ENCODE measurements at places on chromosomes 16 and 17. TPM values are rescaled to one million over a fixed set of nuclear protein-coding genes. Genes with fewer than 3 reads are reported as not detected.

Gene SKAP1
- 123 TPM for total RNA-seq

Gene ITFG1
- 26.7 TPM for total RNA-seq

Gene MMP25
- total RNA-seq: 18.1 TPM

Gene HSF4
- 58.1 TPM for total RNA-seq

- H3K27ac ChIP-seq: no peak overlapping the region
- DNase-seq: no peak
- no peaks in the 10 kb centered on the region for H3K4me1 ChIP-seq
- no peaks in the 10 kb centered on the region for H3K36me3 ChIP-seq
Observed at GRCh38 chr16:47990676-47991075, 165.1 kb downstream of the ABCC12 start.

DNA sequence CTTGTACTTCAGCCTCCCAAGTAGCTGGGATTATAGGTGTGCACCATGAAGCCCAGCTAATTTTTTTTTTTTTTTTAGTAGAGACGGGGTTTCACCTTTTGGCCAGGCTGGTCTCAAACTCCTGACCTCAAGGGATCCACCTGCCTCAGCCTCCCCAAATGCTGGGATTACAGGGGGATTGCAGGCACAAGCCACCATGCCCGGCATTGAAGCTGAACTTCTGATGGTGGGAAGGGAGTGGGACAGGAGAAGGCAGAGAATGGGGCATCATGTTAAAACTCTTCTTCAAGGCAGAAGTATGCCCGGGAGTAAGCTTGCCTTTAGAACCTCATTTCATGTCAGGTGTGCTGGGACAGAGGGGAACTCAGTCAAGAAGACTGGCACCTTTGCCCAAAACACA, 48.6 kb upstream of the ZFHX3 start:
- peaks cover 5% of the 10 kb centered on the region for H3K4me1 ChIP-seq
- no peaks in the 10 kb centered on the region for H3K27me3 ChIP-seq
- no peaks in the 10 kb centered on the region for H3K36me3 ChIP-seq

- peaks cover 12% of the 10 kb centered on the region for H3K4me1 ChIP-seq
- peaks cover 30% of the 10 kb centered on the region for H3K27me3 ChIP-seq
- DNase-seq: no peak
- no peak overlapping the region for H3K4me3 ChIP-seq
Observed at GRCh38 chr17:34201225-34201624, 53.9 kb upstream of the CCL2 start.

GRCh38 chr17:36623281-36623680, 21.9 kb downstream of the MRM1 start:
- H3K4me3 ChIP-seq: no peak overlapping the region
- DNase-seq: no peak
- no peaks in the 10 kb centered on the region for H3K36me3 ChIP-seq
- no peaks in the 10 kb centered on the region for H3K27me3 ChIP-seq
- no peak overlapping the region for H3K27ac ChIP-seq

GRCh38 chr16:81088836-81089235, 7.4 kb downstream of the GCSH start:
- H3K4me3 ChIP-seq: no peak overlapping the region
- no peaks in the 10 kb centered on the region for H3K27me3 ChIP-seq
- no peak for DNase-seq
- no peaks in the 10 kb centered on the region for H3K36me3 ChIP-seq

DNA sequence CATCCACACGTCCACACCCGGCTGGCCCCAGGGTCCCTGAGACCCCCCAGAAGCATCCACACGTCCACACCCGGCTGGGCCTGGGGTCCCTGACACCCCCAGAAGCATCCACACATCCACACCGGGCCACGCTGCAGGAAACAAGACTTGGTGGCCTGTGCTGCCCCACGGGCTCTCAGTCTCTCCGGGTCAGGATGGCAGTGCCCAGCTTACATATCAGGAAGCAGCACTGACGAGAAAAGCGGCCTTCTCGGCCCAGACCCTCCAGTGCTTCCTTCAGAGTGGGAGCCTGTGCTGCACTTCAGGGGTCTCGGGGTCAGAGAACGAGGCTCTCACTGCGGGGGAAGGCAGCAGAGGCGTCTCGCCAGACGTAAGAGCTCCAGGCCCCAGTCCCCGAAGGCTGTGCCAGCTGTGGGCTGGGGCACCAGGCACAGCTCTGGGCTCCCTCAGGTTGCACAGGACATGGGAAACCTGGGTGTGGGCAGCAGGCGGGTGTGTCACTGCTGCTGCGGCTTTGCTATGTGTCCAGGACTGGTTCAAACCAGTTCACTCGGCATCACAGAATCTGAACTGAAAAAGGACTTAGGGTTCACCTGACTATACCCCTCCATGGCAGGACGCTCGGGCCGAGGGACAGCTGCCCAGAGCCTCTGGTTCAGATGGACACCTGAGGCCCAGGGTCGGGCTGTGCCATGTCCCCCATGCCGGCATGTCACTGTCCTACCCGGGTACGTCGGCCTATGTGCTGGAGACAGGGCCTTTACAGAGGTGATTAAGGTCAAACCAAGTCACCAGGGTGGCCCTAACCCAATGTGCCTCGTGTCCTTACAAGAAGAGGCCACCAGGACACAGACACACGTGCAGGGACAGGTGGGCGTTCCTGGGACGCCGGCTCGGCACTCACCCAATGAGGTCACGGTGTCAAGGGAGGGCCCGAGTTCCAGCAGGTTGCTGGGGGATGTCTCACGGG, 40.2 kb upstream of the CHMP6 start:
- H3K27ac ChIP-seq: no peak overlapping the region
- H3K4me1 ChIP-seq: peaks cover 5% of the 10 kb centered on the region
- no peak overlapping the region for H3K4me3 ChIP-seq

DNA sequence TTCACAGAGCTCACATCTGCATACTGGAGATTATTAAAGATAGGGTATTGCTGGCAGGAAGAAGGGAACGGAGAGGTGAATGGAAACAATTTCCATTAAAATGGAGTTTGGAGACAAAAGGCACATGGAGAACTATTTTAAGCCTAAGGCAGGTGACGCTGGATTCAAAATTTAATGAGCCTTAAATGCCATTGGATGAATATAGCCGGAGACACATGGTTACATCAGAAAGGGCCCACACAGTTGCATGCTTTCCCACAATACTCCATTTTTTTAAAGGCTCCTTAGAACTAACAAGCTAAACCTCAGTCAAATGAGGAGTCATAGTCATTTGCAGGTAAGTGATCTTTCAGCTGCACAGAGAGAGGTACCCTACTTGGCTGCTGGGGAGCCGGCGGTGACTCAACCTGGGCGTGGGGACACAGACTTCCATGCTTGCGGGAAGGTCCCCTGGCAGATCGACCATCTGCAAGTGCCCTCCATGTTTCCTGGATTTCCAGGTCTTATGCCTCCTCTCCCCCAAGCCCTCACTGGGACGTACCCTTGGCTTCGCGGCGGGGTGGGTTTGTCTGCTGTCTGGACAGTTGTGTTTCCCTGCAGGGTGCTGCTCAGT, 259.2 kb downstream of the CBLN1 start:
- H3K36me3 ChIP-seq: no peaks in the 10 kb centered on the region
- no peak for DNase-seq
- H3K27ac ChIP-seq: no peak overlapping the region
- no peak overlapping the region for H3K4me3 ChIP-seq

Measured in activated CD4-positive, alpha-beta T cell treated with anti-CD3 and anti-CD28 coated beads, Interleukin-2, amount 10 ng/mL, durations not matched to agents 7 days and 5 days (primary cell).